ENCODE measurements at places on chromosomes 7 and 10.

DNA sequence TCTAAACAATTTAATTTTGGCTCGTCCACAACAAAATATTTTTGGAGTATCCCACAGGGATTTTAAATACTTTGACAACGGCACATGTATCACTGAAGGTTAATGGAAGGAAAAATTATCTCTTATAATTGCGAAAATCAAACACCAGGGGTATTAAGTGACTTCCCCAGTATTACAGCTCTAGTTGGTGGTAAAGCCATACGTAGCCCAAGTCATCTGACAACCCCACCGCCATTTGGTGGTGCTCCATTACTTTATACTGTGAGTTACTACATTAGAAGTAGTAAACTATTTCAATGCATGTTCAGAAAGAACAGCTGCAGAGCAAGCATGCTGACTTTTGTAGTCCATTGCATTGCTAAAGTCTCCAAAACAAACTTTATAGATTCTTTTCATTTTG lies 179.7 kb downstream of the HGF start:
- H3K27ac ChIP-seq, result no peak overlapping the region
- H3K36me3 ChIP-seq, result no peaks in the 10 kb centered on the region
- DNase-seq, result no peak
- no peak overlapping the region for H3K4me3 ChIP-seq

GRCh38 chr10:9331583-9332008 lies 1277.1 kb downstream of the GATA3 start:
- no peak overlapping the region for H3K4me3 ChIP-seq
- H3K27me3 ChIP-seq, result peaks cover 12% of the 10 kb centered on the region
- peak; percentile 58 for DNase-seq
- no peak overlapping the region for H3K27ac ChIP-seq
- H3K36me3 ChIP-seq, result no peaks in the 10 kb centered on the region

DNA sequence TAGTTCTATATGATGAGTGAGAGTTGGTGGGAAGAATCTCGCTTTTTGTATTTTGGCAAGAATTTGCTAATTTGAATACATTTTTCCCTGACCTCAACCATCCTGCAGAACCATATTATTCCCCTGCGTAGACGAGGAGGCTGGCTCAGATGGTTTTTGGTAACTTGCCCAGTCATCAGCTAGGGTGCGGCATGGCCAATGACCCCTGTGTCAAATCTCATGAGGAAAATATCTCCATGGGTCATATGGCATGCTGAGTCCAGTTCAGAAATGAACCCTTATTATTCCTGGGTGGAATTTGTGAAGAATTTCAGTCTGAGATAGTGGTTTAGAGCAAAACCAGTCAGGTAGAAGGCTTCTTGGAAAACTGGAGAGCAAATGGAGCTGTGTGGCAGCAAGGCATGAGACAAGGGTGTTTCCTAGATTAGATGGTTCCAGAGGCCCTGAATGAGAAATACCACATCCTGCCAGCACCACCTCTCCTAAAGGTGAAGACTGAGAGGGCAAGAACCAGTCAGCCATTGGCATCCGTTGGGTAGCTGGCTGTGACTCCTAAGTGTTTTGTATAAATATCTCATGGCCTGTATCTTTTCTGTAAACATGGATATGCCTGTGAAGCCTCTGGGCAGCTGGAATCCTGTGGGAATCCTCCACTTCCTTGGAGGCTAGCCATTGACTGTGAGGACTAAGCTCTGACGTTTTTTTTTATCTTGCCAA lies 5.8 kb upstream of the UPP1 start:
- H3K27me3 ChIP-seq, result peaks cover 4% of the 10 kb centered on the region
- H3K4me1 ChIP-seq, result peaks cover 18% of the 10 kb centered on the region

DNA sequence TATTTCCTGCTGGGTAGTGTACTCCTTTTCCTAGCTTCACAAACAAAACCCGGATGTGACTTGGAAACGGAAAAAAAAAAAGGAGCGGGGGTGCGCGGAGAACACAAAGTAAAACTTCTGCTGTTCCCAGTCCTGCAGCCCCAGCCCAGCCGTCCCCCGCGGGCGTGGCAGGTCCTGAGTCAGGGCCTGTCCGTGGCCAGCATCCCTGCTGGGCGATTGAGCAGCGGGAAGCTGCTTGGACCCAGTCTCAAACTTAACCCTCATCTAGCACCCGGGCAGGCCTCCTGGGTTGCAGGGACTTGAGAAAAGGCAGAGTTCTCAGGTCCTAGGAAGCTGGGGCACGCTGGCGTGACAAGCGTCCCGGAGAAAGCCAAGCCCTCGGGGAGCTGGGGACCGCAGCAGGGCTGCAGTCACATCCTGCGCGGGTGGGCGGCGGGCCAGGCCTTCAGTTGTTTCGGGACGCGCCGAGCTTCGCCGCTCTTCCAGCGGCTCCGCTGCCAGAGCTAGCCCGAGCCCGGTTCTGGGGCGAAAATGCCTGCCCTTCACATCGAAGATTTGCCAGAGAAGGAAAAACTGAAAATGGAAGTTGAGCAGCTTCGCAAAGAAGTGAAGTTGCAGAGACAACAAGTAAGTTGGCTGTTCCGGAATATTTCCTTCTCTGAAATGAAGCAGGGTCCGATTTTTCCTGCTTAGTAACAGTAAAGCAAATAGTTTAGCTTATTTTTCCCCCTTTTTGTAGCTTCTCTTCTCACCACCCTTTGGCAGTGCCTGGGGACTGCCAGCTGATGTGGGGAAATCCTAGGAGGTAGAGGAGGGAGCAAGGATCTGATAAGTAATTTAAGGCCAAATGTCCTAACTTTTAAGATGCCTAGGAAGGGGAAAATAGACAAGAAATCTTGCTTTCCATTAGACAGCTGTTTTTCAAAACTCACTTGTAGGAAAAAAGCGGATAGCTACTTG lies at the start of gene GNG11:
Gene GNG11, plus strand, starts transcription at position 129 of the 960 bp plus-strand sequence. Its CDS starts 403 bp downstream, at position 532.
- no peaks in the 10 kb centered on the region for H3K27me3 ChIP-seq
- DNase-seq, result peak; percentile 85
- H3K27ac ChIP-seq, result peak within 1 kb of the TSS; percentile 97
- H3K4me1 ChIP-seq, result peaks cover 1% of the 10 kb centered on the region

DNA sequence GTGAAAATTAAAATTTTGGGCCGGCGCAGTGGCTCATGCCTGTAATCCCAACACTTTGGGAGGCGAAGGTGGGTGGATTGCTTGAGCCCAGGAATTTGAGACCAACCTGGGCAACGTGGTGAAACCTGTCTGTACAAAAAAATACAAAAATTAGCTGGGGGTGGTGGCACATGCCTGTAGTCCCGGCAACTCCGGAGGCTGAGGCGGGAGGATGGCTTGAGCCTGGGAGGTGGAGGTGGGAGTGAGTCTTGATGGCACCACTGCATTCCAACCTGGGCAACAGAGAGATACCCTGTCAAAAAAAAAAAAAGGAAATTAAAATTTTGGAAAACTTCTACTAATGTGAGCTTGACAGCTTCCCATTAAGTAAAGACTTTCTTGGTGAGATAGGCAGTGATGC lies 3.1 kb downstream of the SRRT start:
- H3K4me1 ChIP-seq, result peaks cover 23% of the 10 kb centered on the region
- DNase-seq, result no peak
- no peak overlapping the region for H3K27ac ChIP-seq
- no peak overlapping the region for H3K4me3 ChIP-seq

DNA sequence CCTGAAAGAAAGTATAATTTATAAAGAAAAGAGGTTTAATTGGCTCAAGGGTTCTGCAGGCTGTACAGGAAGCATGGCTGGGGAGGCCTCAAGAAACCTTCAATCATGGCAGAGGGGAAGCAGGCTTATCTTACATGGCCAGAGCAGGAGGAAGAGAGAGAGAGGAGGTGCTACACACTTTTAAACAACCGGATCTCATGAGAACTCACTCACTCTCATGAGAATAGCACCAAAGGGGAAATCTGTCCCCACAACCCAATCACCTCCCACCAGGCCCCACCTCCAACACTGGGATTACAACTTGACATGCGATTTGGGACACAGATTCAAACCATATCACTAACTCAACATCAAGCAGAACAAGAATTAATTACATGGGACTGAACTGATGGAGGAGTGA lies 6.9 kb upstream of the ZNF485 start:
- H3K4me3 ChIP-seq, result no peak overlapping the region
- no peak overlapping the region for H3K27ac ChIP-seq
- H3K27me3 ChIP-seq, result no peaks in the 10 kb centered on the region
- DNase-seq, result no peak

- DNase-seq, result no peak
- no peak overlapping the region for H3K4me3 ChIP-seq
- no peaks in the 10 kb centered on the region for H3K4me1 ChIP-seq
- H3K27ac ChIP-seq, result no peak overlapping the region
- no peaks in the 10 kb centered on the region for H3K27me3 ChIP-seq
- H3K36me3 ChIP-seq, result no peaks in the 10 kb centered on the region
Observed at GRCh38 chr7:88279323-88279722, 27.4 kb downstream of the STEAP4 start.

DNA sequence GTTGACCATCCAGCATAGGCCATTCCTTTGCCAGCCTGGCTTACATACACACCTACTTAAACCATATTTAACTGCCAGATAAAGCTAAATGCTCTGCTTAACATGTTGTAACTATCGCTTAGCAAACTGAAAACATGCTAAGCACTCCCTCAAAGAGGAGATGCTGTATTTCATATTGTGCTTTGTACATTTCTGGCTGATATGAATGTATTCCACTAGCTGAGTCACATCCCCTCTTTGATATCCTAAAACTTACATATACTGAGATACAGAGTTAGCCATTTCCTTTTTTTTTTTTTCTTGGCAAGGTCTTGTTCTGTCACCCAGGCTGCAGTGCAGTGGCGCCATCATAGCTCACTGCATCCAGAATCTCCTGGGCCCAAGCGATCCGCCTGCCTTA lies 99.4 kb downstream of the TPST1 start:
- H3K4me3 ChIP-seq, result no peak overlapping the region
- no peak overlapping the region for H3K27ac ChIP-seq

- DNase-seq, result no peak
- H3K27me3 ChIP-seq, result no peaks in the 10 kb centered on the region
- H3K27ac ChIP-seq, result no peak overlapping the region
Observed at GRCh38 chr10:3687510-3688081, 97.4 kb downstream of the KLF6 start.

DNA sequence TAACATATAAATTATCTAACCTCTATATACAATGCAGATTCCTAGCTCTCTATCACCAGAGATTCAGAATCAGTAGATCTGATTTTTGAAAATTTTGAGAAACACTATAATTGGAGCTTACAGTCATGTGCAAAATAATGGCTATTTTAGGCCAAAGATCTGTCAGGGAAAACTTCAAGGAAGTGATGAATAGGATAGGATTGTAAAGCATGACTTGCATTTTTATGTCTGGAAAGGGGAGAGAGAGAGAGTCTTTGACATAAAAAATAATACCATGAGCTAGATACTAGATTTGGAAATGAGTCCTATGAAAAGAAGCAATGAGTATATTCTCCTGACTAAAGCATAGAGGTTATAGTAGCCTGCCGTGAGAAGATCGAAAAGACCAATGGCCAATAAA lies 181.1 kb downstream of the SDHAF3 start:
- H3K4me3 ChIP-seq, result no peak overlapping the region
- H3K4me1 ChIP-seq, result no peaks in the 10 kb centered on the region
- no peaks in the 10 kb centered on the region for H3K36me3 ChIP-seq
- H3K27ac ChIP-seq, result no peak overlapping the region

GRCh38 chr7:11754123-11754522 lies 77.9 kb downstream of the THSD7A start:
- H3K36me3 ChIP-seq, result no peaks in the 10 kb centered on the region
- H3K4me3 ChIP-seq, result no peak overlapping the region
- DNase-seq, result no peak
- no peaks in the 10 kb centered on the region for H3K27me3 ChIP-seq
- H3K27ac ChIP-seq, result no peak overlapping the region

DNA sequence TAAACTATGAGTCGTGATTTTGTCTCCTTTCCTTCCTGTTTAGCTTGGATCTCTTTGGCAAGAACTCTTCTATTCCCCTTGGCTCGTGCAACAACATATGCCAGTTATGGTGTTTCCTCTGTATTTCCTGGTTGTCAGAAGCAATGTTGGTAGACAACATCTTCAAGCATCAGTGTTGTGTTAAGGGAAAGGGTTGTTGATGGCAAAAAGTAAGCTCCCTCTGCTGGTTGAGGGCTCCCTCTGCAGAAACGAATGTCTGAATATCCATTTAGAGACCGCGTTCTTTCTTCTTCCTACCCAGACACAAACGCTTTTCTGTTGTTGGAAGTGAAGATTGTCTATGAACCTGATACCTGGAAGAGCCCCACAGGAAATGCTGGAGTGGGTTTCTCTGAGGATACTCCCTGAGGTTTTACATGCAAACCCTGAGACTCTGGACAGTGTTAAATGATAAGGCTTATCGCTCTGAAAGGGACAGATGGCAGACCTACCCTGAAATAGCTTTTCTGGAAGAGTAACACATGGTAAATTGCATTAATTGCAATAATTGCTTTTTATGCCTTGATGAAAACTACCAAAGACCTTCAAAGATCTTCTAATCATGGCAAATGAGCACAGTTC lies 23.5 kb upstream of the C1QL3 start:
- H3K27ac ChIP-seq, result no peak overlapping the region
- peak; percentile 34 for DNase-seq
- no peaks in the 10 kb centered on the region for H3K27me3 ChIP-seq
- H3K4me3 ChIP-seq, result no peak overlapping the region
- no peaks in the 10 kb centered on the region for H3K4me1 ChIP-seq
- H3K36me3 ChIP-seq, result no peaks in the 10 kb centered on the region

GRCh38 chr10:77274046-77274795 lies 363.4 kb downstream of the KCNMA1 start:
- H3K4me1 ChIP-seq, result peaks cover 7% of the 10 kb centered on the region
- H3K4me3 ChIP-seq, result no peak overlapping the region
- no peaks in the 10 kb centered on the region for H3K36me3 ChIP-seq
- H3K27me3 ChIP-seq, result no peaks in the 10 kb centered on the region

GRCh38 chr10:50367732-50368131 lies 116.4 kb upstream of the ASAH2 start:
- no peak overlapping the region for H3K4me3 ChIP-seq
- no peaks in the 10 kb centered on the region for H3K4me1 ChIP-seq
- no peaks in the 10 kb centered on the region for H3K27me3 ChIP-seq
- H3K36me3 ChIP-seq, result no peaks in the 10 kb centered on the region
